RPMI8226 (cell line): ENCODE measurements at places on chromosomes 3 and 15.

DNA sequence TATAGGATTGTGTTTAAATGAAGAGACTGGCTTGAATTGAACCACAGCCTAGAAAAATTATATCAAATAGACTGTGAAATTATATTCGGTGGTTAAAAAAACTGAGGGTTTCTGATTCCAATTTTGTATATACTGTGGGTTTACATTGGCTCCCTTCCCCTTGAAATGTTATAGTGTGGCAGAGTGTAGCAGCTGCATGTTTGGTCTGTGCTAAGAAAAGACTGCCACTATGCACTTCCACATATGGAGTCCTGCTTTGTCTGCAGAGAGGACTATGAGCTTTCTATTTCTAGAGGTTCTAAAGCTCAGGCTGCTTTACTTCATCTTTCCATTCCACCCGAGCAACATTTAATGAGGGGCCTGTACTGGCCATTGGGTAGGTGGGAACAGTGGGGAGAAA is 112.3 kb downstream of the P3H2 start:
- no peak for DNase-seq

- DNase-seq: no peak
Measured at GRCh38 chr3:160771811-160772459, 15.9 kb downstream of the PPM1L start.

DNA sequence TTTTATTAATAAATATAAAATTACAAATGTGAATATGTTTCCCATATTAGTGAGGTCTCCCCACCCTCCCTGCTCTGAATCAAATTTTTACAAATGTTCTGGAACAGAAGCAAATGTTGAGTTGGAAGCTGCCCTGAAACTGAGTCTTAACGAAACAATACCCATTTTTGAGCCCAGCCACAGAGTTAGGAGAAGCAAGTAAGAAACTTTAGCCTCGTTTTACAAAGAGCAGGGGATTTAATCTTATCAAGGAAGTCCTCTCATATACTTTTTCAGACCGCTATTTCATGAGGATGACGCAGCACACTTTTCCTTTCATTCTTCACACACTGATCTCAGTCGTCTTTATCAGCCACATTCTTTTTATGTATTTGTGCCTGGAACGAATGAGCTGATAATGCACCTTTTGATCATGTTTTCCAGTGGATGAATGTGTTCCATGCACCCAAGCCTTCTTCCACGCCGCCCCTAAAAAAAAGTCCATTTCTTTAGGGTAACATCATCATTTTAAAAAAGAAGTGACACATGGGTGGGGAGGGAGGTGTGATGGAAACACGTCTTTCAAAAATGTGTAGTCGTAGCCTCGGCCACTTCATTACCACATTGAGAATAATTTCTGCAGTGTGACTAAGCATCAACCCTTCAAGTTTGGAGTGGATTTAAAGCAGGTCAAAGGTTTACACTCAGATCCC is 48.1 kb downstream of the SETMAR start:
- no peak for DNase-seq

DNA sequence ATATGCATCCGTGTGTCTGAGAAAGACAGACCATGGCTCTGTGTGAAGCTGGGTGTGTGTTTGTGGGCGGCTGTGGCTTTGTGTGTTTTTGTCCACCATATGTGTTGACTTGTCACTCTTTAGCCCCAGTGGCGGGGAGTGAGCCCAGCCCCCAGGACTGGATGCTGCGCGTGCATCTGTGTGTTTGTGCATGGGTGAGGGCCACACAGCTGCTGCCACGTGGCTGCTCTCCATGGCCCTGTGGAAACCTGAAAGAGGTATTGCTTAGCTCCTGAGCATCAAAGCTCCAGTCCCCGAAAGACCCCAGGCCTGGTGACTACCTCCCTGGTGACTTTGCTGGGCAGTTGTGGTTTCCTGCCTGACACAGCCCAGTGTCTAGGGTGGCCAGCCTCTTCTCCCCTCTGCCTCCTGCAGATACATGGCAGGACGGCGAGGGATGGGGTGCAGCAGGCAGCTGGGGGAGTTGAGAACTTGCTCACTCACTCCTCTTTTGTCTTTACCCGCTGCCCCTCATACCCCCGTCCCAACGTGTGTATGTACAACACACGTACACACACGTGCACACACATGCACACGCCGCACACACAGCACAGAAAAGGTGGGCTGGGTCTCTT is 6.5 kb downstream of the EPHB3 start:
- DNase-seq: no peak

DNA sequence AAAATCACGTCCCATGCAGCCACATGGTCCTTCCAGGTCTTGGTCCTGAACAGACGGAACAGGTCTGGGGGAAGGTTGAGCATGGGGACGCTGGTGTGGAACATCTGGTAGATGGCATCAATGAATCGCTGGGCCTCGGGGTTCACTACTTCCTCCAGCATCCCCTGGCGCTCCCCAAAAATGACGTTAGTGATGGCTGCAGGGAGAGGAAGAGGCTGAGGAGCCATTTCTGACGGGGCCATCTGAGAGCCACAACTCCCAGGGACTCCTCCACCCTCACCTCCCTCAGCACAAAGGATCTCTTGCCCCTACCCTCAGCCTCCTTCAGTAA is 23.7 kb downstream of the CYP11A1 start:
- DNase-seq: no peak

DNA sequence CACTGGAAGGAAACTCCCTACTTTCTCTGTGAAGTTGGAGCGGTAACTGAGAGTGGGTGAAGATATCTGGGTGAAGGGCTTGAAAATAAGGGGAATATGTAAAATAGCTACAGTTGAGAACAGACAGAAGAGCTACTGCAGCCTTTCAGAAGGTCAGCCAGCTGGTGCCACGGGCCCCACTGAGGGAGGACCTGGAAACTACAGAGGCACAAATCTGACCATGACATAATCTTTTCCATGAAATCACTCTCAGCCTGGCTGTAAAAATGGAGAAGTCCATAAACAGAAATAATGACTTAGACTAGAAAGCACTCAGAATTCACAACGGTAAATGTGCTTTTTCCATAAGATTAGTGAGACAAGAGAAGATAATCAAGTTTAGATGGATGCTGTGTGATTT is 46.4 kb downstream of the ST3GAL6 start:
- no peak for DNase-seq

GRCh38 chr3:73653877-73654276 is 29.1 kb upstream of the PDZRN3 start:
- DNase-seq: no peak

DNA sequence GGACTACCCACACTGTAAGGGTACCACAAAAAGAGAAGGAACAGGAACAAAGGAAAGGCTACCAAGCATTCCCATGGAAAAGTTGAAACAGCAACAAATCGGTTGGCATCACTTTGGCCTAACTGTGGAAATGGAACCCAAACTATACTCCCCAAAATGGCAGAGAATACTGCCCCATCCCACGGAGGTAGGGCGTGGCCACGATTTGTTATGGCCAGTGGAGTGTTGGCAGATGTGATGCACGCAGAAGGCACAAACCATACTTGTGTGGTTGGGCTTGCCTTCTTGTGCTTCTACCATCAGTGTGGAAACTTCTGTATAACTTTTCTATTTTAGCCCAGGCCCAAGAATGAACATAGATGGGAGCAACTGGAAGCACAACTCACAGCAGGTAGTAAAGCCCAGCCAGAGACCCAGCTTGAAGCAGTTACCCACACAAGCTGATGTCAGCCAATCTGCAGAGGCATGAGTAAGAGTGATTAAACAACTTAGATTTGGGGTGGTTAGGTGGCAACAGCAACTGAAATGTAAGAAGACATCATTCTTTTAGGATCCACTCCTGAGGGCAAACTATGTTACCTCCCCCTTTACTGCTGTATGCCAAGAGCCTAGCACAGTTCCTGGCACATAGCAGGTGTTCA is 64.1 kb downstream of the BTD start:
- DNase-seq: no peak
